Kidney tubule cell (primary cell): ENCODE measurements at places on chromosomes 6 and 20.
A peak's percentile ranks its signal among the peaks of the same experiment; 100 is the strongest.

DNA sequence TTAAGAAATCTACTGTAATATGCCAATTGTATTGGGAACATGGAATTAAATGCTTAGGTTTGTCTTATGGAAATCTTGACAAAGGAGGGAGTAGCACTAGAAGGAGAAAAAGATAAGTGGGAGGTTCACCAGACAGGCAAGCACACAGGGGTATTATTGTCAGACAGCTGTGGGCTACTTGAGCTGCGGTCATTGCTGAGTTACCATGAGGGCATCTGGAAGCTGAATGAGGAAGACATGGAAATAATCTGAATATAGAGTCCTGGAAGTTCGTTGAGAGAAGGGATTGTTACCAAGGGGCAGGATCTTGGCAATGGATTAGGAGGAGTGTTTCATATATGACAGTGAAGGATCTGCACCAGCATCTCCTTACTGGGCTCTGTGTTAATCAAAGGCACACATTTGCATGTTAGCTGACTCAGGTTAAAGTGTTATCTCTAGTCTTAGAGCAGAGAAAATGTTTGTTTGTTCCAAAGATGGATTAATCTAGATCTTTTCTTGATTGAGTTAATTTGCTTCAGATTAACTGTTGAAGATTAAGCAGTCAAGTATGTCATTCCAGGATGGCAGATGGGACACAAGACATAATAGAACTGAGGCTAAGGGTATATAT lies 53.0 kb upstream of the SUPT3H start:
- no peak for DNase-seq

- no peak for DNase-seq
These were observed 83.1 kb downstream of the TRMT11 start for GRCh38 chr6:126069449-126069848.

- peak; percentile 40 for DNase-seq
These were observed 17.6 kb upstream of the HLA-F start for GRCh38 chr6:29705389-29706231.

GRCh38 chr6:148249160-148249559 lies 93.5 kb upstream of the SASH1 start:
- DNase-seq, result no peak

- DNase-seq, result no peak
These were observed 16.4 kb downstream of the RAB23 start for GRCh38 chr6:57205550-57206328.

GRCh38 chr20:63622096-63622495 lies 4.8 kb downstream of the GMEB2 start:
- no peak for DNase-seq

- DNase-seq, result peak; percentile 49
These were observed 282.5 kb downstream of the ESR1 start for GRCh38 chr6:152089992-152090391.

GRCh38 chr6:30893666-30894065 lies 9.3 kb downstream of the DDR1 start:
- no peak for DNase-seq
